ENCODE measurements at places on chromosomes 1 and 21. TPM values are rescaled to one million over a fixed set of nuclear protein-coding genes. Genes with fewer than 3 reads are reported as not detected.

Gene UBL4B
- total RNA-seq: not detected

Gene FLG2
- not detected for total RNA-seq

Gene SH3GLB1
- total RNA-seq: 54.4 TPM

Gene PARS2
- total RNA-seq: 0.10 TPM

Gene NFASC
- under 0.01 TPM for total RNA-seq

Gene TTLL10
- total RNA-seq: 0.42 TPM

Gene PIGP
- total RNA-seq: 4.9 TPM

Gene CSMD2
- not detected for total RNA-seq

Gene GABPB2
- 22.0 TPM for total RNA-seq

Gene SIM2
- not detected for total RNA-seq

Gene MYBPH
- total RNA-seq: not detected

Gene KCNN3
- total RNA-seq: 0.21 TPM

Gene WNT9A
- under 0.01 TPM for total RNA-seq

Gene CDK18
- 0.94 TPM for total RNA-seq

Gene PRSS38
- total RNA-seq: not detected
